Hematopoietic multipotent progenitor cell treated with erythropoietin and hydrocortisone succinate and interleukin-3 and kit ligand, for 8 days (in vitro differentiated cells): ENCODE measurements at places on chromosomes 3 and 15.

GRCh38 chr3:106827515-106828213, 549.6 kb upstream of the CCDC54 start:
- DNase-seq: no peak

GRCh38 chr15:66157507-66157906, 96.0 kb downstream of the MEGF11 start:
- DNase-seq: no peak

DNA sequence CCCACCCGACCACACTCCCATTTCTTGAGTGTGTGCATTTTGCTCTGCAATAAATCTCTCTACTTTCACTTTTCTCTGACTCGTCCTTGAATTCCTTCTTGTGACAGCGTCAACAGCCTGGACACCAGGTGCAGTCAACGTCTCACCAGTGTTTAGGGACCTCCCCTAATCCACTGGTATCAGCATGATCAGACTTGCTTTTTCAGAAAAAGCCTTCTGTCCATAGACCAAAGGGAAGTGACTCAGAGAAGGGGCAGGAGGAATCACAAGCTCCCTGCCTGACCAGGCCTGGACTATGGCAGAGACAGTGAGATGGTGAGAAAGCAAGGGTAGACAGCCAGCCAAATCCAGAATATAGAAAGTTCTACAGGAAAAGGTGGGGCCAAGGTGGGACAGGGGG, 15.5 kb downstream of the CCR5 start:
- peak; percentile 46 for DNase-seq

DNA sequence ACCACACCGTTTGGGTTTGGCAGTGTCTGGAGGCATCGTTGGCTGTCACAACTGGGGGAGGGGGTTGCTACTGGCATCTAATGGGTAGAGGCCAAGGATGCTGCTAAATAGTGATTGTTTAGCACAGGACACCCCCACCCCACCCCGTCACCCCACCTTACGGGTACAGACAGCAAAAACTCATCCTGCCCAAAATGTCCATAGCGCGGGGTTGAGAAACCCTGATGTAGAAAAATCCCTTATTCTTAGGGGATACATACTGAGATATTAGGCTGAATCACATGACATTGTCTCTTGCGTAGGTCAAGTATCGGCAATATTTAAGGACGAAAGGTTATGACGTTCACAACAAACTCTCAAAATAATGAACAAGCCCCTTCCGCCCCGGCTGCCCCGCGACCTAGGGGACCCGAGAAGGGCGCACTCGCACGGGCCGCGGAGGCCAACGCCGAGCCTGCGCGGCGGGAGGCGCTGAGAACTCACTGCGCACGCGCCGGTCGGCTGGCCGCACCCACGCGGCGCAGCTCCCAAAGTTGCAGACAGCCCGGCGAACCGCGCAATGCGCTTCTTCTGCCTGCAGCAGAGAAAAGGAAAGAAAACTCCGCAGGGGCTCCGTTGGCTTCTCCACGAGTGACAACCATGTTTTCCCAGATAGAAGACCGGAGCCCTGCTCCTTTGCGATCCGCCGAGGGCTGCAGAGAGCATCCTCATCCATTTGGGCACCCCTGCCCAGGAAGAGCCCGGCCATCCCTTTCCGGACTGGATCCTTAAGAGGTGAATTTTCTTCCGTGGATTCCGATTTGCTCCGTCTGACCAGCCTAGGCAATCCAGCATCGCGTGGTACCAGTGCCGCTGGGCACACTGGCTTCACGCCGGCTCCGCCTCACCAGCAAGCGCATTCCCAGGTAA, 136.8 kb upstream of the CCDC54 start:
- peak; percentile 79 for DNase-seq

GRCh38 chr3:178810181-178810580, 261.4 kb downstream of the ZMAT3 start:
- no peak for DNase-seq

GRCh38 chr15:58535337-58535736, 103.5 kb downstream of the LIPC start:
- no peak for DNase-seq

DNA sequence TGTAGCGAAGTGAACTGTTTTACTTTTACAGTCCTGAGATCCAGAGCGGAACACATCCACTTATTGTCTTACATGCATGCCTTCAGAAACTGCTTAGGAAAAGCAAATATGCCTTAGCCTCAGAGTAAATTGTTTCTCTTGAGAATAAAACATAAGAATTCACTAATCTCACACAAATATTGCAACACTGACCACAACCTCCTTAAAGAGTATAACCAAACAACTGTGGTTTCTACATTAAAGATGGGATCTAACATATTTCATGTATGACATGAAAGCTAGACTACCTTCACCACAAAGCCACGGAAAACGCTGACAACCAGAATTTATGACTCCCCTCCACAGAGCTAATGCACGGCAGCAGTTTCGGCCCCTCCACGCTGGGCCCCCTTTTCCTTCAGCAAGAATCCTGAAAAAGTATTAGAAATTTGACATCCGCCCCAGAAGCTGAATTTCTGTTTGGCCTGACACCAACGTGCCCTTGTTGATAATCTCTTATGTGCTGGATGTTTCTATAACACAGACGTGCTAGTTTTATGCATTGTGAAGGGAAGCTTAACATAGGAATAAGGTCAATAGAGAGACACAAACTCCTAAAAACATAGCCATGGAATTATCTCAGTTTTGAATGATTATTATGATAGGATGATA, 84.6 kb downstream of the GREM1 start:
- peak; percentile 4 for DNase-seq

DNA sequence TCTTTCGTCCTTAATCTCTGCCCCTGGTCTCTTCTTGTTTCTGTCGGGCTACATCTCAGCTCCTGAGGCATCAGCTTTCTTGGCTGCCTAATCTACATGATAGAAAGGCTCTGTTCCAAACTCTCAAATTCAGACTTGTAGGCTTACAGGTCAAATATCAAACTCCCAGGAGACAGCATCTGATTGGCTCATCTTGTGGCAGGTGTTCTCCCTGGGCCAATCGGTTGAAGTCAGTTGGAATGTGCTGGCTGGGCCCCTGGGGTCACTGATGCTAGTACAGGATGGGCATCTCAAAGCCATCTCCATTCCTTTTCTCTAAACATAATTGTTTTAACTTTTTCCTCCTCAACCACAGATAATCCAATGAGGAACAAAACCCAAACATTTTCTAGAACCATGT, 198.7 kb downstream of the CNTN3 start:
- DNase-seq: no peak

DNA sequence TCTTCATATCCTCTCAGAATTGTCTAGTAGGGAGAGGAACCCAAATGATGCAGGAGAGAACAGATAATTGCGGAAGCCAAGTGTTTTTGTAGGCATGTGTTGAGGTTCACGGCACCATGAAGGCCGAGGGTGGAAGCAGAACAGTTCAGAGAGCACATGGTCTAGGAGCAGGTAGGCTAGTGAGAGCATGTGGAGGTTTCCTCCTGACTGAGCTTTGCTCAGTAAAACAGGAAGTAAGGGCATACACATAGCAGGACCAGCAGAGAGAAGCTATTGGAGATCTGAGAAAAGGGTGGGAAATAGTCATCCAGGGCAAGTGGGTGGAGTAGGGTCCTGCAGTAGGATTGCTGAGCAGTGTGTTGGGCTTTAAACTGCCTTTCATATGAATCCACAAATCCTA, 491.1 kb downstream of the FHIT start:
- peak; percentile 1 for DNase-seq

GRCh38 chr15:80587816-80588456, 107.2 kb upstream of the ABHD17C start:
- DNase-seq: no peak
